ENCODE measurements at places on chromosomes 2 and 18. TPM values are rescaled to one million over a fixed set of nuclear protein-coding genes. Genes with fewer than 3 reads are reported as not detected.

WDR12 gene
- 64.4 TPM for total RNA-seq

- DNase-seq: no peak
Measured at GRCh38 chr2:10559634-10560224, 111.6 kb upstream of the ODC1 start.

DNA sequence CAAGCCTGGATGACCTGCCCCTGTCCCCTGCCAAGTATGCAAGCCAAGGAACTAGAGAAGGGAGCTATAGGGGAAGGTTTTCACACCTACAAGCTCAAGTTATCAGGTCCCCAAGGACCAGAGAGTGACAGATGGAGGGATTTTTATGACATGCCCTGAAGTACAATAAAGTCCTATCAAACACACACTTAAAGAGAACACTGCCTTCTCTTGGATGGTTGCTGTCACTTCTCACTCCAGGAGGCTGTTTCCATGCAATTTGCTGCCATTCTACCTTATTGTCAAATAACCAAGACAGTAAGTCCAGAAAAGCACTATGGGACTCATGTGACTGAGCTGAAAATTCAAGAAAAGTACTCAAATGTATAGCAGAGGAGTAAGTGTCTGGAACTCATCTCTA lies 76.6 kb upstream of the DDX18 start:
- DNase-seq: no peak

GRCh38 chr2:133837441-133838094 lies 269.3 kb upstream of the NCKAP5 start:
- no peak for DNase-seq

FMNL2 gene
- total RNA-seq: 6.4 TPM

STEAP3 gene
- total RNA-seq: 11.8 TPM

TMEM37 gene
- 2.9 TPM for total RNA-seq

- DNase-seq: no peak
Measured at GRCh38 chr2:20365249-20365817, 14.7 kb upstream of the PUM2 start.

DNA sequence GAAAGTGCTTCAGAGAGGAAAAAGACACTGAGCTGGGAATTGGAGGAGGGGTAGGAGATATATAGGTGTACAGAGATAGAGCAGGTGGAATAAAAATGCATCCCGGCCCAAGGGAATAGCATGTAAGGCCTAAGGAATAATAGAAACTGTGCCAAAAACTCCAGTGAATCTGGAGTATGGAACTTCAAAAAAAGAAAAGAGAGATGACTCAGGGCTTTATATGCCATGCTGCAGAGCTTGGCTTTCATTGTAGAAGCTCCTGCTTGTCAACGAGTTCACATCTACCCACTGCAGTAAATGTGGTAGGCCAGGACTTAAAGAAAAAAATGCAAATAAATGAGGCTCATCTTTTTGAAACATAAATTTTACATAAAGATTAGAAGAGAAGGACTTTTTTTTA lies 131.8 kb downstream of the MREG start:
- no peak for DNase-seq

C2orf78 gene
- total RNA-seq: not detected

DNA sequence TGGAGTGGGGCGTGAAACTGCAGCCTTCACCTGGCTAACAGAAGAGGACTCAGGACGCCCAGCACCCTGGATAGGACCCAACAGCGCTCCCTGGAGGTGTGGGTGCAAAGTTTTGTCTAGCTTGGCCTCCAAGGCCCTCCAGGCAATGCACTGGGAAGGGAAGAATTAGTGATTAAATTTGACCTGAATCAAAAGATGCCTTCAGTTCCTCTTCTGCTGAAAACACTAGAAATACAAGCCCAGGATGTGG lies 779 bp upstream of the TRIB2 start:
- DNase-seq: peak; percentile 83

SLC40A1 gene
- 57.5 TPM for total RNA-seq

- no peak for DNase-seq
Measured at GRCh38 chr2:201758873-201759272, 21.9 kb downstream of the ALS2 start.

IL1A gene
- not detected for total RNA-seq

SCN9A gene
- total RNA-seq: 1.3 TPM

LINC00305 gene
- total RNA-seq: not detected

GRCh38 chr18:9824952-9825371 lies 60.8 kb upstream of the TXNDC2 start:
- DNase-seq: no peak

NGEF gene
- not detected for total RNA-seq

DNA sequence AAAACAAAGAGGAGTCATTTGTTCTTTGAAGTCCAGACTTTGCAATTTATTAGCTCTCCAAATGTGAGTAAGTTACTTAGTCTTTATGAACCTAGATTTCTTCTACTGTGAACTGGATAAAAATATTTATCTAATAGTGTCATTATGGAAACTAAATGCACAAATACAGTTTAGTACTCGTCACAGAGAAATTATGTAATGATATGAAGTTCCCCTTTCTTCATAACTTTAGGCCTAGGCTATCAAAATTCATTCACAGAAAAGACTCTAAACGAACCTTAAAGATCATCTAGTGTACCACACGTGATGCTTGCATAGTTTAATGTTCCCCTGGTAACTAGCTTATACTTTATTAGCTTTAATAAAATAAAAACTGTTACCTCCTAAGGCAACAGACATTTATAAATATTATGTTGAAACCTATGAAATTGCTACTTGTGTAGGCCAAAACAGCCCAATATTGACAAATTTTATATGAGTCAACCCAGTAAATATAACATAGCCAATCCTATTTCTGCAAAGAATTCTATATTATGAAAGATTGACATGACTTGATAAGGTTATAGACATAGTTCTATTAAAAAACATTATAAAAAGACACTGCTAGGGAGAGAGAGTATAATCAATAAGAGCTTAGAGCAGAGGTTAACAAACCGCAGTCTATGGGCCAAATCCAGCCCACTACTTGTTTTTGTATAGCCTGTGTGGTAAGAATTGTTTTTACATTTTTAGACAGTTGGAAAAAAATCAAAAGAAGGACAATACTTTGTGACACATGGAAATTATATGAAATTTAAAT lies 44.9 kb upstream of the ITPRID2 start:
- DNase-seq: no peak

FLACC1 gene
- 5.0 TPM for total RNA-seq

GRCh38 chr2:205696927-205697441 lies 14.7 kb downstream of the NRP2 start:
- DNase-seq: no peak

SNED1 gene
- total RNA-seq: 7.4 TPM

DNA sequence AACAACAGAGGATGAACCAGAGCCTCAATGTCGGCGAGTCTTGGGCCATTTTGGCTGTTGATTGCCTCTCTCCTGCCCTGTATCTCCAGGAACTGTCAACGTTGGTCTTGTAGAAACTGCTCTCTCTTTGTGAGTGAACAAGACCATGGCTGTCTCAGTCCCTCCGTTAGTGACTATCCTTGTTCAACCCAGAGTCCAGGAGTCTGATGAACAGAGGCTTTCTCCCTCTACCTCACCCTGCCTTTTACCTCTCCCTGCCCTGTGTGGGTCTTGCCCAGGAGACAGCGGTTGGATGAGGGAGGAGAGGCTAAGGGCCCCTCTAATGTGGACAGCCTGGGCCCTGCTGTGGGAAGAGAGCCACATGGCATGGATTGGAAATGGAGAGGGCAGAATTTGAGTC lies 32.8 kb downstream of the INPP4A start:
- DNase-seq: no peak

DOK1 gene
- 4.4 TPM for total RNA-seq

DYTN gene
- total RNA-seq: not detected

DNA sequence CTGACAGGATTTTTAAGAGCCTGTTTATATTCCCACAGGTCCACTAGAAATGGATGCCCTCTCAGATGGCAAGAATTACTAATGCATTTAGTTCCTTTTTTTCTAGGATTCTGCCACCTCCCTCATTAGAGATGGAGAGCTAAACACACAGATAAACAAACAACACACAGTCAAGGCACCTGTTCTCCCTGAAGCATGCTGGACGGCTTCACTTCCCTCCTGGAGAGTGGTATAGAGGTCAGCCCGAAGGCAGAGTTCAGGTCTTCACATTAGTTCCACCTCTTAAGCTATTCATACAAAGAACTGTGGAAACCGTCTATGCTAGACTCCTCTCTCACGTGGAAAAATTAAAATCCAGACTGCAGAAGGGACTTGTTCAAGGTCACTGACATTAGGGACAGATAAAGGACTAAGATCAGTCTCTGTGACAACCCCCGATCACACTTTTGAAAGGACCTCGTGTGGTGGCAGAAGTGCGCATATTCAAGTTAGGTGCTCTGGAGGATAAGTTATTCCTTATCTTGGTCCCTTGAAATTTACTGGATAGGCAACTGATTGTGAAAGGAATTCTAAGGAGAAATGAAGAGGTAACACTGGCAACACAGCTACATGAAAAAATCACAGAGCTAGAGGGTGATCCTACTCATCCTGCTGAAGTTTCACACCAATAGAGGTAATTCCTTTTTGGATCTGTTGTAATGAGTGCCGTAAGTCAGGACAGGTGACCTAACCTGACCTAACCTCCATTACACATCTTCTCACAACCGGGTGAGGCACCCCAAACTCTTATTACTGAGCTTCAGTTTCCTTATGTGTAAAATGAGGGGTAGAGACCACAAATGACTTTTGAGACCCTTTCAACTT lies 75.1 kb downstream of the SPRED2 start:
- no peak for DNase-seq

CD8A gene
- total RNA-seq: 1.5 TPM

- no peak for DNase-seq
Measured at GRCh38 chr18:58387716-58388115, 241.2 kb downstream of the ALPK2 start.

LOXHD1 gene
- total RNA-seq: 0.74 TPM

DNA sequence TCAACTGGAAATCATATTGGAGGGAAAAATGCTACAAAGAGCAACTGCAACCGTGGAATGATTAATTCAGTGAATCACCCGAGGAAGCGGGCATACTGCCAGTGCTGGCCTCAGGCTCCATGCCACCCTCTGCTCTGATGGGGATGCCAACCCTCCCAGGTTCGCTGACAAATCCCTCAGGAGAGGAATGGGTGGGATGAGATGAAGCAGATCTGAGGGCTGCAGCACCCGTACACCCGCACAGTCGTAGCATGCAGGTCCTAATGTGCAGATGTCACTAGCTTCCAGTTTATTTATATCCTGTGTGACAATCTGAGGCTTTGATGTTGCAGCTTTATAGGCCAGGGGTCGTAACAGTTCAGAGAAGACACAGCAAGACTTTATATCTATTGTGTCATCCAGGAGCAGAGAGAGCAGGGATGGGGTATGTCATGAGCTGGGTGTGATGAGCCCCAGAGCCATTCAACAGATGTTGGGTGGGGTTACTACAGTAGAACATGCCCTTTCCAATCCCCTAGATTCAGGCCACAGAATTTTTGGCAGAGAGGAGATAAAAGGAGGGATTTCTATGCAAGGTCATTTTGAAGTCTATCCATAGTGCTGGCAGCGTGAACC lies 44.6 kb downstream of the DPP4 start:
- peak; percentile 74 for DNase-seq

RAPGEF4 gene
- 16.6 TPM for total RNA-seq

ALPI gene
- total RNA-seq: not detected

DNA sequence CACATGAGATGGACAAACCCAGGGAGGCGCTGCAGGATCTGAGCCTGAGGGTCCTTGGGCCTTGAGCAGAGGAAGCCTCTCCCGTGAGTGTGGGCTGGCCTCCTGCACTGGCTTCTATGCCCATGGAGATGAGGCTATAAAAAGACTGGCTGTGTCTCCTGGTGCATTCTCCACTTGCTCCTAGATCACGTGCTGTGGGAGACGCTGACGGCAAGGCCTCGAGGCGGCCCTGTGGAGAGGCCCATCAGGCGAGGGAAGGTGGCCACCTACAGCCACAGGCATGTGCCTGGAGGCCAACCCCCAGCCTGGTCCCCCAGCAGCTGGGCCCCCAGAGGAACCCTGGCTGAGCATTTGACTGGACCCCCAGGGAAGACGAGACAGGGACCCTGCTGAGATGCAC lies 198.9 kb downstream of the TWIST2 start:
- no peak for DNase-seq

PJVK gene
- 1.1 TPM for total RNA-seq

DUSP19 gene
- total RNA-seq: 12.1 TPM

PAX8 gene
- total RNA-seq: 0.30 TPM

SERPINB13 gene
- not detected for total RNA-seq

OSR1 gene
- 8.0 TPM for total RNA-seq

DNA sequence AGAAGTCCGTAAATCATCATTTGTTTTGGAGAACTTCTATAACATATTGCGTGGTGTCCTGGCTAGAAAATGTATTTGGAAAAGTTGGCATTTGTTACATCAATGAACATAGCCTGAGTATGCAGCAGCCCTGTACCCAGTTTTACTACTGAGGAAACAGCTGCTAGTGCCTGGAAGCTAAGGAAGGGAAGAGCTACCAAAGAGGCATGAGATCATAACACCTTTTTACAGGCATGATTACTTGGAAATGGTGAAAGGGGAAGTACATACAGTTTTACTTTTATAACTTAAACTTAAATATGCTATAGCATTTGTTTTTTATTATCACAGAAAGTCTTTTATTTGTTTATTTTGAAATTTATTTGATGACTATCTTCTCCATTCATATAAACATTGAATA lies 128.4 kb upstream of the MC4R start:
- DNase-seq: no peak

DNA sequence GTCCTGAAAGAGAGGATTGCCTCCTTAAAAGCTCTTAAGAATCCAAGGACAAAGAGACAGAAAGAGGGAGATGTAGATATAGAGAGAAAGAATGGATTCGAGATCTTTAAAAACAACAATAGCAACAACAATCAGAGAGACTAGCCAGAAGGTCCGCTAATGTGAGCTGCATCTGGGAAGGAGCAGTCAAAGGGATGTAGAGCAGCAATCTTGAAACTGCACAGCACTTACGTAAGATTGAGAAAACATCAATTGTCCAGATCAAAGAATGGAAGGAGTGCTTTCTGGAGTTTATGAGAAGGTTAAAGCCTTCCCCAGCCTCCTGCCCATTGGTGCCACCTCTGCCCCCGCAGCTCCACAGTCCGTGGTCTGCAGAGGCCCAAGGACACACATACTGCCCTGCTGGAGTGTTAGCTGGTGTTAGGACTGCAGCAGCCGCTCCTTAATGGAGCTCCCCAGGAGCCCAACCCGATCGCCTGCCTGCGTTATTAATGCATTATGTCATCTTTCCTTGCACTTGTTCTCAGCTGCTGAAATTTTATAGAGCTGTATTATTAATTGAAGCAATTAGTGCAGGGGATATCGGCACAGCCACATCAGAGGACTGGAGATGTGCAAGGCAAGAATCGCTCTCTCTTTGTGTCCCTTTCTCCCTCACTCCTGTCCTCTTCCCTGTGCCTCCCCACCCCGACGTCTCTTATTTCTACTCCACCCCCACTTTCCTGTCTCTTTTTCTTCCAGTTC lies 94.2 kb upstream of the STPG4 start:
- DNase-seq: no peak

GRCh38 chr2:2456721-2457120 lies 125.6 kb upstream of the MYT1L start:
- no peak for DNase-seq

GRCh38 chr2:58730764-58731487 lies 489.8 kb upstream of the FANCL start:
- no peak for DNase-seq

CRACDL gene
- total RNA-seq: 4.0 TPM

GRCh38 chr2:111117598-111118480 lies 2.9 kb upstream of the BCL2L11 start:
- peak; percentile 68 for DNase-seq
